ENCODE measurements at places on chromosomes 6 and 20.

GRCh38 chr20:40427026-40427425, 262.0 kb downstream of the MAFB start:
- DNase-seq, result no peak

DNA sequence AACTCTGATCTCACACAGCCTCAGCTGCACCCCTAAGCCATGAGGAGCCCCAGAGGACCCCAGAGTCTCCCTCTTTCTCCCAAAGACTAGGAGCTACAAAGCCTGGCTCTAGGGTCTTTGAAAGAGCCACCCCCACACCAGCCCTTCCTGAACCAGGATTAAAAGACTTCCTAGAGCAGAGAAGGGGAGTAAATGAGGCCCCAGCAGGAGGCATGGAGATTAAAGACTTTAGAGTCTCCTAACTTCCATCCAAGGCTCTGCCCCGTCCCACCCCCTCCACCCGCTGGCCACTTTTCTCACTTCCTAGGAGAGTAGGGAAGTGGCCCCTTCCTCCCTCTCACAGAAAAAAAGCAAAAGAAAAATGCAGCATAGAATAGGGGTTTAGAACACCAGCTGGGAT, 1.7 kb downstream of the PREX1 start:
- DNase-seq, result no peak

DNA sequence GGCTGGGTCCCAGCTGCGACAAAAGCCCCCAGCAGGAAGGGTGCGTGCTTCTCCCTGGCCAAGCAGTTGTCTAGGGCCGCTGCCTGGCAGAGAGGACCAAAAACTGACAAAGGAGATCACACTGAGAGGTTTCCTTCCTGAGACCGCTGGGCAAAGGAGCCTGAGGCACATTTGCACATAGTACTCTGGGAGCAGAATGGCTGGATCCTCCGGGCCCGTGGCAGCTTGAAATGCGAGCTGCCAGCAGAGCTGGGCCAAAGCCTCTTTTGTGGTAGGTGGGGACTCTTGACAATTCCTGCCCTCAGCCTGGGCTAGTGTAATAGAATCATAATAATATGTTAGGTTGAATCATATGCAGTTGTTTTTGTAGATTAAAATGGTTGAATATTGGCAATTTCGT, 33.1 kb upstream of the RNF8 start:
- no peak for DNase-seq

DNA sequence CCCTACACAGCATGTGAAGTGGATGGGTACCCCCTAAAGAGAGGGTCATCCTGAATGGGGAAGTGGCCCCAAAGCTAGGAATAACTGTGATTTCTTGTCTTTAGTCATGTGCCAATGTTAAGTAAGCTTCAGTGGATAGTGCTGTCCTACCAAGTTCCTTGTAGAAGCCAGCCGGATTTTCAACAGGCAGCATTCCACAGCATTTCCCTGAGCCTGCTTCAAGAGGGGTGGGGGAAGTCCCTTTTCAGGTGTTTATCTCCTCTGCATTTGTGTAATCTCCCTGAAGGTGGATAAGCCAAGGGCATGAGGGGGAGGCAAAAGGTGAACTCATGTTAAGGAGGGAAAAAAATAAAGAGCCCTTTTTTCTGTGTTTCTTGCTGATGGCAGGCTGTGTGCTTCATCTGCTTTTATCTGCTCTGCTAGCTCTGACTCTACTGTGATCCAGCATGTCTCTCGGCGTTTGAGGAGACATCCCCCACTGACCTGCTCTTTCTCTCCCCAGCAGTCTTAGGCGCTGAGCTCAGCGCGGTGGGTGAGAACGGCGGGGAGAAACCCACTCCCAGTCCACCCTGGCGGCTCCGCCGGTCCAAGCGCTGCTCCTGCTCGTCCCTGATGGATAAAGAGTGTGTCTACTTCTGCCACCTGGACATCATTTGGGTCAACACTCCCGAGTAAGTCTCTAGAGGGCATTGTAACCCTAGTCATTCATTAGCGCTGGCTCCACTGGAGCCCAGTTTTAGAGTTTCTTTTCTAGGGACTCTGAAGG, 1.9 kb downstream of the EDN1 start:
- no peak for DNase-seq

- no peak for DNase-seq
Observed at GRCh38 chr6:111176038-111176759, 88.9 kb downstream of the SLC16A10 start.

Measured in ovary (tissue), 10 donors.